Uterus (tissue), 4 donors: ENCODE measurements at places on chromosomes 6 and 20. TPM values are rescaled to one million over a fixed set of nuclear protein-coding genes. Genes with fewer than 3 reads are reported as not detected.

DNA sequence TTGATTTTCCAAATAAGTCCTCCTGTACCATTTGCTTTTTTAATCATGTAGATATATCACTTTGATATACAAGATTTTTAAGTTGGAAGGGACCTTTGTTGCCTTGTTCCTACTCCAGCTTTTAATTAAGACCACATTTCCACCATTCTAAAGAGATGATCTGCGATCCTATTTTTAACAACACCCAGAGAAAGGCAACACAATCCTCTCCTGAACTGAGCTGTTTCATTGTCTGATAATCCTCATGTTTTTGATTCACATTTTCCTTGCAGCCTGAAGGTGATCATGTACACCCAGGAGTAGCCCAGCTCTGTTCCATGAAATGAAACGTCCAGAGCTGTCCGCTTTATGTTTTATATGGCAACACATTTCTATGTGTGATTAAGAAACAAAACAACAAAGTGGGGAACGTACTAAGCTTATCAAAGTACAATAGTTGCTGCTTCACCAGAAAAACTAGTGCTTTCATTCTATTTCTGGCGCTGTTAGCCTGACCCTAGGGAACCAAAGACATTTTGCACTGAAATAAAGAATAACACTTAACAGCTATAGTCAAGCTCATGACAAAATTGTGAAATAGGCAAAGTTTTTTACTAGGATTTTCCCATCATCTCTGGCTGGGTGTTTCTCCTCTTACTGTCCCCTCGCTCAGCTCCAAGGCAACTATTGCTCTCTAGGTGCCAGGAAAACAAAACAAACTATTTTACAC, 22.6 kb upstream of the TRAF3IP2 start:
- DNase-seq: peak; percentile 36

GRCh38 chr20:21096321-21097043, 9.7 kb downstream of the LINC00237 start:
- no peak for DNase-seq

DNA sequence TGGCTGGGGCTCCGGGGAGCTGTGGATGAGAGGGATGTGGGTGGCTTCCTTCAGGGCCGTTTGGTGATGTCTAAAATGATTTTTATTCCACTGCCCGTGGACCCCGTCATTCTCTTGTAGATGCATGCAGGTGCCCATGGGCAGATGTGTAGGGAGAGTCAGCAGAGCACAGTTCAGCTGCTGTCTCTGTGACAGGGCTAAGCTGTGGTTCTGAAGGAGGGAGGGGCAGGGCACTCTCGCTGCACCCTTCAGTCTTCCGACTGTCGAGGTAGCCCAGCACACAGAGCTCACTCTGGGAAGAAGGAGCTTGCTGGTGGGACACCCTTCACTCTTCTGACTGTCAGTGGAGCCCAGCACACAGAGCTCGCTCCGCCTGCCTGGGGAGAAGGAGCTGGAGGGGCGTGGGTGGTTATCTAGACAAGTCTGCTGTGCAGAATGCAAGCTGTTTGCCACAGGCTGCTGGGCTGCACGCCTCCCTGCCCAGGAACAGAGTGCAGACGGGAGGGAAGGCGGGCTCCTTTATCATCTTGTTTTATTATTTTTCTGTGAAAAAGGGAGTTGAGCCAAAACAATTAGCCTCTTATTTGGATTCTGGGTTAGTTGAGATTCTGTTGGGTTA, 28.4 kb upstream of the ADRM1 start:
- no peak for DNase-seq

DNA sequence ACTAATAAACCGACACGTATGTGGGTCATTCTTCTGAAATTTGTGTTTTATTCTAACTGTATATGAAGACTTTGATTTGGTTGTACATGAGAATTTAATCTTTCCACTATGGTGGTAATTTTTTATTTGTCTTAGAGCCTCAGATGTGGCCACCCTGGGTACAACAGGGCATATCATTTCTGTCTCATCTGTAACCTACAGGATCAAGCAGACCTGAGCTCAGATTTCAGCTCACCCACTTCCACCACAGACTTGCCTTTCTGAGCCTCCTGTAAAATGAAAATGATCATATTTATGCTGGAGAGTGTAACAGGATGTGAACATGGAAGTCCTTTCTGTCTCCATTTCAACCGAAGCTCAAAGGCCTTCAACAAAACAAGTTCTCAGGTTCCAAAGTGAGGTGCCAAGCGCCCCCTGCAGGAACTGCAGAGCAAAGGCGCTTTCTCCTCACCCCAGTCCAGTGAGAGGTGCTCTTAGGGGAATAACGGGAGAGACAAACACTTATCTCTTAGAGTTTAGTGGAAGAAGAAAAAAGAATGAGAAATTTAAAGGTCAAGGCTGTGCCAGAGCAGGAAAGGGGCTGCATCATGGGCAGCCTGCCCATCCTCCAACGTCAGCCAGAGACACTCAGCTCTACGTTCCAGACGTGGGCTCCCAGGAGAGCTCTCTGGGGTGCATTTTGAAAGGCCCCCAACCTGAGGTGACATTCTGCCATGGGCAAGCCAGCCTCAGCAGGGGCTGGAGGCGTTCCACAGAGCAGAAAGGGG, 23.0 kb upstream of the CD24 start:
- DNase-seq: no peak

DNA sequence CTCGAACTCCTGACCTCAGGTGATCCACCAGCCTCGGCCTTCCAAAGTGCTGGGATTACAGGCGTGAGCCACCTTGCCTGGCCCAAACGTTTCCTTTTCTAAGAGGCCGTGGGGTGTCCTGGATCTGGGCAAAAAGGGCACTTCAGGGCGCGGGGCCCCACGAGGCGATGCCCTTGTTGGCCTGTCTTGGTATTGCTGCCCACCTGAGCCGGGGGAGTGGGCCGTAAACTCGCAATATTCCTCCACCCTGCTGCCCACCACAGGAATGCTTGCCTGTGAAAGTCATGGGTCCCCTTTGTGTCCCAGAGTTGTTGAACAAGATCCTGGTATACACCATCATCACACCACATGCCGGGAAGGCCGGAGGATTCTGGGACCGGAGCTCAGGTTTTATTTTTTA, 49.0 kb downstream of the SSR1 start:
- no peak for DNase-seq

DNA sequence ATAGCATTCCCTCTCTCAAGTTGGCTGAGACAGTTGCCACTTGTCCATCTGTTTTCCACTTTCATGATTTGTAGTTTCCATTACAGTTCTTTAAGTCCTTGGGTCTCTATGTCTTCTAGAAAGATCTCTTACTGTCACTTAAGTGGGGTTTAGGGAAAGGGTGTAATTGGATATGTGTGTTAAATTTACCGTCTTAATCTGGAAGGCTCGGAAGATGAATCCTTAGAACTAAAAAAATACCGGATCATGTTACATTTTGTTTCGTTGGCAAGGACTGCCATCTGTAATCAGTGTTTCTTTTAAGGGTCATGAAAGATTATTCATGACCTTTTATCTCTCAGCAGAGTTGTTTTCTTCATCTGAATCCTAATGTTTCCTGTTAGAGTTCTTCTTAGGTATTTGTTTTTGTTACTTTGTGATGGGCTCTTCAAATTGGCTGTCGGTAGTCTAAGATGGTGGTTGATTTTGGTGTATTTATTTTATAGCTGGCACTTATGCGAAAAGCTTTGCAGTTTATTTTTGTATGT, 21.8 kb upstream of the BTBD3 start:
- no peak for DNase-seq

GRCh38 chr6:128438393-128438792, 82.0 kb downstream of the PTPRK start:
- peak; percentile 19 for DNase-seq

GRCh38 chr6:112237066-112237465, 17.3 kb downstream of the LAMA4 start:
- no peak for DNase-seq

DNA sequence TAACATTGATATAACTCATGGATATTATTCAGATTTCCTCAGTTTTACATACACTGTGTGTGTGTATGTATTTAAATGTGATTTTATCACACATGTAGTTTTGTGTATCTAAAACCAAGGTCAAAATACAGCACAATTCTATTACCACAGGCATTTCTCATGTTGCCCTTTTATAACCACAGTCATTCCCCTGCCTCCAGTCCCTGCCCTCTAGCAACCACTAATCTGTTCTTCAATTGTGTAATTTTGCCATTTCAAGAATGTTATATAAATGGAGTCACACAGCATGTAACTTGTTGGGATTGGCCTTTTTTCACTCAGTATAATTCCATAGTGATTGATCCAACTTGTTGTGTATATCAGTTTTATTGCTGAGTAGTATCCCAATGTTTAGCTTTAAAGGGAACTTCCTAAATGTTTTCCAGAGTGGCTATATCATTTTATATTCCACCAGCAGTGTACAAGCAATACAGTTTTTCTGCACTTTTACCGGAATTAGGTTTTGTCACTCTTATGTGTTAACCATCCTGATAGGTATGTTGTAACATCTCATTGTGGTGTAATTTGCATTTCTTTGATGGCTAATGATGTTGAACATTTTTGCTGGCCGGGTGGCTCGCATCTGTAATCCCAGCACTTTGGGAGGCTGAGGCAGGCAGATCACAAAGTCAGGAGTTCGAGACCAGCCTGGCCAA, 338.2 kb downstream of the SOX4 start:
- no peak for DNase-seq

DNA sequence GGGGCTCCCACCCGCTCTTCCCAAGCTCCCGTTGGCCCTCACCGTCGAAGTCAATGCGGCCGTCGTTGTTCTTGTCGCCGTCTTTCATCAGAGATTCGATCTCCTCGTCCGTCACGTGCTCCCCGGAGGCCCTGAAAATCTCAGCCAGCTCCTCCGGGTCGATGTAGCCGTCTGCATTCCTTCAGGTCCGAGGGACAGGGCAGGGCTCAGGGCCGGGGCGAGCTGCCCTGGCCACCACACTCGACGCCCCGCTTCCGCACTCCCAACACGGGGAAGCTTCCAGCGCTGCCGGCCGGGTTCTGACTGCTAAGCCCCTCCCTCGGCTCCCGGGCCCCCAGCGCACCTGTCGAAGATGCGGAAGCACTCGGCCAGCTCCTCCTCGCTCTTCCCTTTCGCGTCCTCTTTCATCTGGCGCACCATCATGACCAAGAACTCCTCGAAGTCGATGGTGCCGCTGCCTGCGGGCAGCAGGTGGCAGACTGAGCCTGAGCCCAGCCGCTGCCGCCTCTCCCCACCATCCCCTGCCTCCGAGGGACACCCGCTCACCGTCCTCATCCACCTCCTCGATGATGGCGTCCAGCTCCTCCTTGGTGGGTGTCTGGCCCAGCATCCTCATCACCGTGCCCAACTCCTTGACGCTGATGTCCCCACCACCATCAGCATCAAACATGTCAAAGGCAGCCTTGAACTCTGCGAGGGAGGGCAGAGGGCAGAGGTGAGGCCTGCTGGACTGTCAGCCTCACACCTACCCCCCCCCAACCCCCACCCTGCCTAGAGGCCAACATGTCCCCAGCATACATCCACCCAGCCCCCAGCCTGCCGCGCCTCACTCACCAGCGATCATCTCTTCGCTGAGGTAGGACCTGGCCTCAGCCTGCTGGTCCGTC, 2.9 kb downstream of the TNNC2 start:
- peak; percentile 43 for DNase-seq

GRCh38 chr6:168956884-168957730, 296.5 kb downstream of the THBS2 start:
- DNase-seq: peak; percentile 80

DNA sequence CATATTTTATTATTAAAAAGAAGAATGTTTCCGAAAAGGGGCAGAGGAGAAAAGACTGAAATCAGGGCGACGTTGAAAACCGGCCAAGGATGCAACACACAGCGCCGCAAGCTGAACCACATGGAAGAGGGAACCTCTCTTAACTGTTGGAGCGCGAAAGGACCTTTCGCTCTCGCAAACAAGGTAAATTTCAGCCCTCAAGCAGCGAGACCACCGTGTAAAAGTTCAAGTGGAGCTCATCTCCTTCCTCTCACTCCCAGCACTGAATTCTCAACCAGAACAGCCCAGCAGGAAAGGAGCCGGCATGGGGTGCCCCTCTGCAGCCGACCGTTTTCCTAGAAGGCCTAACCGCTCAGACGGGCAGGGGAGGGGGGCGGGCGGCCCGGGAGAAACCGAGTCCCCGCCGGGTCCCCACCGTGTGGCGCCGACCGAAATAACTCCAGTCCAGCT, 621 bp downstream of the GPR63 start:
- peak; percentile 14 for DNase-seq

GRCh38 chr20:3168829-3169590, 4.3 kb downstream of the LZTS3 start:
- no peak for DNase-seq

DNA sequence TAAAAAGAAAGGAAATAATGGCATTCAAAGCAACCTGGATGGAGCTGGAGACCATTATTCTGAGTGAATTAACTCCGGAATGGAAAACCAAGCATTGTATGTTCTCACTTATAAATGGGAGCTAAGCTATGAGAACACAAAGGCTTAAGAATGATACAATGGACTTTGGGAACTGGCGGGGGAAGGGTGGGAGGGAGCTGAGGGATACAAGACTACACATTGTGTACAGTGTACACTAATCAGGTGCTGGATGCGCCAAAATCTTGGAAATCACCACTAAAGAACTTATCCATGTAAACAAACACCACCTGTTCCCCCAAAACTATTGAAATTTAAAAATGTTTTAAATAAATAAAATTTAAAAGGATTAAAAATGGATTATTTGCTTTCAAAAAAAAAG, 4.1 kb upstream of the HLA-E start:
- DNase-seq: no peak

GRCh38 chr20:41168281-41169161, 31.2 kb downstream of the PLCG1 start:
- peak; percentile 9 for DNase-seq

DNA sequence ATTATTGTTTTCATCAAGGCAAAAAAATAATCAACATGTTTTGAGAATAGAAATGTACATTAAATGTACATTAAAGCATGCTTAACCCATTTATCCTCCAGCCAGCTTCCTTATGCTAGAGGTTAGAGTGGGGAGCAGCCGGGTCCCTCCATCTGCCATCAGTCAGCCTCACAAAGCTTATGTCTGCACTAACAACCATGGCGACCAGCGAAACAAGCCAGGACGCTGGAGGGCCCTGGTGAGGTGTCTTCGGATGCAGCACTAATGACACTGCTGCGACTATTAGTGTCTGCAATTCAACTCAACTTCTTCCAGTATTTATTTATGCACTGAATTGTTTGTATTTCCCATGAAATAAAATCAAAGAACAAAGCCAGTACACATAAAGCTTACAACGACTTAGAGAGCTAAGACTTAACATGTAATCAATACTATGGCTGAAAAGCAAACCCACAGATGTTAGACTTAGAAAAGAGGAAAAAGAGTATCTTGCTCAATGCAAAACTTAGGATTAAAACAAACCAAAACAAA, 6.8 kb downstream of the CLDN20 start:
- no peak for DNase-seq

The LRRC73 gene
- not detected for total RNA-seq

The CBLN4 gene
- 26.2 TPM for total RNA-seq

The EYA2 gene
- 7.3 TPM for total RNA-seq

The NOL7 gene
- total RNA-seq: 51.4 TPM

The ARMC2 gene
- total RNA-seq: 9.1 TPM

The MEI4 gene
- total RNA-seq: not detected

The MPIG6B gene
- not detected for total RNA-seq

The GSTA3 gene
- 0.98 TPM for total RNA-seq

The TSHZ2 gene
- total RNA-seq: 50.1 TPM
